GM13977 (cell line): ENCODE measurements at places on chromosomes 6 and 20.

DNA sequence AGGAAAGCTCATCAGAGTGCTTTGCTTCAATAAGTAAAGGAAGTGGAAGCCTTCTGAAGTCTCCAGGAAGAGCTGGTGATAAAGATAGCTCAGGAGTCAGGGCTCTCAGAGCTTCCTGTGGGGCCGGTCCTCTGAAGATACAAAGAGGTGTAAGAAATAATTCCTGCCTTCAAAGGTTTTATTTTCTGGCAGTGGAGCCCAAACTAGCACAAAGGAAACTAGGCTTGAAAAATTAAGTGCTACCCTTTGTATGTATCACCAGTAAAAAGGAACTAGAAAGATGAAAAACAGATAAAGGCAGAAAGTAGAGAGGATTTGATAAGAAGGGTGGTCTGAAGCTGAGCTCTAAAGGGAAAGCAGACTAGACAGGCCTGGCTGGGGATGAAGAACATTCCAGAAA, 204.1 kb upstream of the SASH1 start:
- no peak for DNase-seq

DNA sequence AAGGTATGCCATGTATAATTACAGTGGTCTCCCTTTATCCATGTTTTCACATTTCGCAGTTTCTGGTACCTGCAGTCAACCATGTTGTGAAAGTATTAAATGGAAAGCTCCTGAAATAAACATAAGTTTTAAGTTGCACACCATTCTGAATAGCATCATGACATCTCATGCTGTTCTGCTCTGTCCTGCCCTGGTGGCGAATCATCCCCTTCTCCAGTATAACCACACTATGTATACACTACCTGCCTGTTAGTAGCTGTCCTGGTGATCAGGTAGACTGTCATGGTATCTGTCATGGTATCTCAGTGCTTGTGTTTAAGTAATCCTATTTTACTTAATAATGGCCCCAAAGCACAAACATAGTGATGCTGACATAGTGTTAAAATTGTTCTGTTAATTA, 97.1 kb downstream of the ZFAND3 start:
- no peak for DNase-seq

DNA sequence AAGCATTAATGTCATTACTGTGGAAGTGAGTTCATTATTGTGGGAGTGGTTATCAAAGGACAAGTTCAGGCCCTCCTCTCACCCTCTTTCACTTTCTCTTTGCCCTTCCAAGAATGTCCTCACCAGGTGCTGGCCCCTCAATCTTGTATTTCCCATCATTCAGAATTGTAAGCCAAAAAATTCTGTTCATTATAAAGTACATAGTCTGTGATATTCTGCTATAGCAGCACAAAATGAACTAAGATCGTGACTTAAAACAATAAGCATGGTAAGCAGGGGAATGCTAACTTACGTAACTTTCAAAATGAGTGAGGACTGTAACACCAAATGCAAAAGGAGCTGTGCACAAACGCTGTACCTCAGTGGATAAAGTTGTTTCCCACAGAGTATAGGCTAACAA, 515.7 kb upstream of the BTBD3 start:
- no peak for DNase-seq

GRCh38 chr6:170456334-170456733, 96.8 kb downstream of the PSMB1 start:
- DNase-seq = no peak

DNA sequence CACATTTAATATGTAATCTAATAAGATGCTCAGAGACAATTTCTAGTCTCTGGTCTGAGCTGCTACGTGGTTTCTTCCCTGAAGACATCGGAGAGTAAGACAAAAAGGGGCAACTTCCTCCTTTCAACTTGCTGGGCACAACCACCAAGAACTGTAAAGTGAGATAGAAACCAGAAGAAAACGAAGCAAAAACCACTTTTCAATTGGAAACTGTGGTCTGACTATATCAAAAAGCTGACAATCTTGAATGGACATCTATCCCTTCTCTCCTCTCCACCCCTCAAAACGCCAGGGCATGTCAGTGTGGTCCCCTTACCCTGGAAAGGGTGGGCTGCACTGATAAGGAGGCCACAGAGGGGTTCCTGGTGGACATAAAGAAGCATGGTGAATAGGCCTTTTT, 269.1 kb downstream of the CD83 start:
- no peak for DNase-seq

- DNase-seq = peak; percentile 47
These were observed 91.7 kb downstream of the CLIC5 start for GRCh38 chr6:45923831-45924391.

- no peak for DNase-seq
These were observed 16.8 kb downstream of the SLC17A2 start for GRCh38 chr6:25913741-25914140.

GRCh38 chr6:131172222-131172621, 37.0 kb downstream of the AKAP7 start:
- DNase-seq = no peak
